ENCODE measurements at places on chromosomes 12 and 14.

GRCh38 chr14:71267007-71267513 lies 359.8 kb downstream of the PCNX1 start:
- H3K4me1 ChIP-seq = no peaks in the 10 kb centered on the region
- H3K4me3 ChIP-seq = no peak overlapping the region
- no peaks in the 10 kb centered on the region for H3K36me3 ChIP-seq

- peak; percentile 9 for DNase-seq
- H3K4me1 ChIP-seq = peaks cover 20% of the 10 kb centered on the region
- peak overlapping the region; percentile 49 for H3K27ac ChIP-seq
- peak overlapping the region; percentile 88 for H3K4me3 ChIP-seq
- no peaks in the 10 kb centered on the region for H3K27me3 ChIP-seq
Measured at GRCh38 chr12:12999271-12999958, 650 bp downstream of the HEBP1 start.

GRCh38 chr14:75261820-75262219 lies 16.8 kb upstream of the FOS start:
- no peak for DNase-seq
- no peaks in the 10 kb centered on the region for H3K27me3 ChIP-seq
- no peaks in the 10 kb centered on the region for H3K36me3 ChIP-seq
- peaks cover 19% of the 10 kb centered on the region for H3K4me1 ChIP-seq
- H3K4me3 ChIP-seq = no peak overlapping the region
- H3K27ac ChIP-seq = no peak overlapping the region

DNA sequence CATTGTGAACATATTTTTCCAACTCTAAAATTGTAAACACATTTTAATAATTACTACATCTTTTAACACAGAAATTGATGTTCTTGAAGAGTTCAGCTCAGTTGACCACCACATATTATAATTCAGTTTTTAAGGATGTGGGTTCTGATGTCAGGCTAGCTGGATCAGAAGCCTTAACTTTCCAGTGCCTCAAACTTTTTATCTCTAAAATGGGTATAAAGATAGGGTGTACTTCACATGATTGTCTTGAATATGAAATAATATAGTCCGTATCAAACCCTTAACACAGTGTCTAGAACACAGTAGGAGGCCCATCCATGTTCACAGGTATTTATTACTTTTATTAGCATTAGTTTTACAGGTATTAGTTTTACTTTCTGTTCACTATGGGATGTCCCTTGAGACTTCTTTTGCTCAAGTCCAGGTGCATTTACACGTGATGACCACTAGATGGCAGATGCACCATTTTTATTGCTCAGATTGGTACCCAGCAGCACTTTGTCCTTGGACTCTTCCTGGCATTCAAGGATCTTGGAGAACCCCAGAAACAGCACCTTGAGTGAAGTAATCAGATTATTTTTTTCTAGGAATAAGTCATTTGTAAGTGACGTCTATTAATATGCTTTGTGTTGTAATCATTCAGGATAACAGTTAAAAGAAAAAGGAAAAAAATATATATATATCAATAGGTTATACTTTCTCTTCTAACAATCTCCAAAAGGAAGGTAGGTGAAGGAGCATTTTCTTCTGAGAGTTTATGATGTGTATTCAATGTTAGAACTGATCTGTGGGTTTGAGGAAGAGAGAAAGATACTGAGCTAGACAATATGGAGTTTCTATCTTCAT lies 580.2 kb downstream of the ETNK1 start:
- H3K4me3 ChIP-seq = no peak overlapping the region
- peak; percentile 24 for DNase-seq
- H3K36me3 ChIP-seq = no peaks in the 10 kb centered on the region
- H3K27me3 ChIP-seq = no peaks in the 10 kb centered on the region

- no peaks in the 10 kb centered on the region for H3K36me3 ChIP-seq
- H3K4me3 ChIP-seq = no peak overlapping the region
- DNase-seq = no peak
- no peak overlapping the region for H3K27ac ChIP-seq
- no peaks in the 10 kb centered on the region for H3K4me1 ChIP-seq
Measured at GRCh38 chr12:14931359-14931758, 7.0 kb downstream of the ERP27 start.
